Small intestine (tissue), 16 donors: ENCODE measurements at places on chromosomes 1 and 21. TPM values are rescaled to one million over a fixed set of nuclear protein-coding genes. Genes with fewer than 3 reads are reported as not detected.

DNA sequence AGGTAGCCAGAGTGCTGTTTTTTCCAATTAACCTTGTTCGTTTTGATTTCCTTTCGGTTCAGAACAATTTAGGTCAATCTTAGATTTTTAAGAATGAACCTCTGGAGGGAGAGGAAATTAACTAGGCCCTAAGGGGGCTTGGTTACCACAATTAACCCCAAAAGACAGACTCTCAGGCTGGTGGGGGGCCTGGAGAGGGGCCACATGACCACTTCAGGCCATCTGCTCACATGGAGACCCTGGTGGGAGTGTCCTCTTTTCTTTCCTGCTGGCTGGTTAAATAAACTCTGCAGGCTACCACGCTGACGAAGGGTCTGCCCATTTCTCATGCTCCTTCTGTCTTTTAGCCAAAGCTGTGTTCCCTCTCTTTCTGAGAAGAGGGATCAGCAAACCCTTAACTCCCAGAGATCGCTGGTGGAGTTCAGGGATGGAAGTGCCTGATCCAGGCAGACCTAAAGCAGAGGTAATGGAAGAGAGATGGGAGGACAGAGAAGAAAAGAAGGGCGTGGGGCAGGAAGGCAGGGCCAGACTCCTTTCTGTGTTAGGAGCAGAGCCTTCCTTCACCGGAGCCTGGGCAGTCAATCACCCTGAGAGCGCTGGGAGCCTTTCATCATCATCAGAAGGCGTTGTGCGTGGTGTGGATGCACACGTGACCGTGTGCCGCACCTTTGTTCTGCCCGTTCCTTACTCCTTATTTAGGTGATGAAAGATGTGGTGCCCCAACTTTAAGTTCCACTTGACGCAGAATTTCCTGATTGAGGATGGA, 58.5 kb downstream of the KIF26B start:
- no peak for DNase-seq

DNA sequence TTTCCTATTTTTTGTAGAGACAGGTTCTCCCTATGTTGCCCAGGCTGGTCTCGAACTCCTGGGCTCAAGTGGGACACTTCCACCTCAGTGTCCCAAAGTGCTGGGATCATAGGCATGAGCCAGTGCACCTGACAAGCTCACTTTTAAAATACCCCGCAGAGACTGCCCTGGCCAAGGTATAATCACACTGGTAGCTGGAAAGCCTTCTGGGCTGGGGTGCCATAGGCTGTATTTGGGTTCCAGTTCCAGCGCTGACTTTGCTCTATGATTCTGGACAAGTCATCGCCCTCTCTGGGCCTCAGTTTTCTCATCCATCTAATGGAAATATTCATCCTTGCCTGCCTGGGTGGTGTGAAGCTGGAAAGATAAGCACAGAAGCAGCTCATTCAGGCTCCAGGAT, 10.4 kb downstream of the LDLRAD1 start:
- no peak for DNase-seq

- DNase-seq: no peak
Observed at GRCh38 chr1:101299141-101299540, 62.3 kb downstream of the S1PR1 start.

GRCh38 chr1:78759881-78760280, 110.2 kb downstream of the IFI44 start:
- no peak for DNase-seq

DNA sequence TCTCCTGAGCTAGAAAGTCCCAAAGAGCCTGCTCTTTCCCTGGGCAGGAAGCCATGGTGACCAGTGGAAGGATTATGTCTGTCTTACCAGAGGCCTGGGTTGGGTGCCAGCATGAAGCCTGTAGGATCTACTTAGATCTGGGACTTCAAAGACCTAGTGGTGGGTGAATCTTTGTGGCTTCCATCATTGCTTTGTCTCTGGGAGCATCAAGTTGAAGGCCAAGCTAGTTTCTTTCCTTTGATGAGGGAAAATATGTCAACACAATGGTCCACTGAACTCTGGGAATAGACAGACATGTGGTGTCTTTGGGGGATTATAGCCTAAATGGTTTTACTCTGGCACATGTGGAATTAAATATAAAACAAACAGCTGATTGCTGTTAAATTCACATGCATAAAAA, 100.5 kb upstream of the HOOK1 start:
- DNase-seq: no peak

DNA sequence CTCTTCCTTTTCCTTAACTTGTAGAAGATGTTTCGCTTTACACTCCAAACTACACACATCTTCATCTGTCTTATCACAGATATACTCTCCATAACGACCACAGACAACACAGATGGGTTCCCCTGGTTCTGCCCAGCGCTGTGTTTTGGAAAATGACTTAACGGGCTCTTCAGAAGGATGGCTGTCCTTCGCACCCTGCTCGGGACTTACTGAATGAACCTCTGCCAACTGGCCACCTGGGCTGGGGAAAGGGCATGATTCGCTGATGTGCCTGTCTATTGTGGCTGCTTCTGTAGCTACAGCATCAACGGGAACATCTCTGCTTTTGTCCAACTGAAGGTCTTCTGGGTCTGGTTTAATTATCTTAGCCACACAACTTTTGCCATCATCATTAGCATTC, 3.4 kb downstream of the DDX59 start:
- no peak for DNase-seq

DNA sequence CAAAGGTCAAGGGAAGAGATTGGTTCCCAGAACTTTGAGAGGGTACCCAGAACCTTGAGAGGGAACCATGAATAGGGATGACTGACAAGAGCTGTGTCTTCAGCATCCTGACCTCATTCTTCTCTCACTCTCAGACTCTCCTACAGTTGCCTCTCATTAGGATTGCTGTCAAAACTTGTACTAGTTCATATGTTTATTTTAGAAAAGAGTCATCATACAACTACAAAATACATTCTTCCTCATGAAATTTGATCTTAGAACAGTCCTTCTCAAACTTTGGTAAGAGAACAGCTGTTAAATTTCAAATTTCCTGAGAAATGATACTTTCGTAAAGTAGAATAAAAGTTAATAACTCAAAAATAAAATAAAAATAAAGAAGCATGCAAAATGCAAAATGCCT, 161.4 kb upstream of the ZRANB2 start:
- DNase-seq: no peak

The MIER1 gene
- polyA plus RNA-seq: 36.1 TPM

- no peak for DNase-seq
Observed at GRCh38 chr1:119320100-119320499, 48.5 kb upstream of the HAO2 start.

The TMEM125 gene
- polyA plus RNA-seq: 94.3 TPM

The KPRP gene
- not detected for polyA plus RNA-seq

DNA sequence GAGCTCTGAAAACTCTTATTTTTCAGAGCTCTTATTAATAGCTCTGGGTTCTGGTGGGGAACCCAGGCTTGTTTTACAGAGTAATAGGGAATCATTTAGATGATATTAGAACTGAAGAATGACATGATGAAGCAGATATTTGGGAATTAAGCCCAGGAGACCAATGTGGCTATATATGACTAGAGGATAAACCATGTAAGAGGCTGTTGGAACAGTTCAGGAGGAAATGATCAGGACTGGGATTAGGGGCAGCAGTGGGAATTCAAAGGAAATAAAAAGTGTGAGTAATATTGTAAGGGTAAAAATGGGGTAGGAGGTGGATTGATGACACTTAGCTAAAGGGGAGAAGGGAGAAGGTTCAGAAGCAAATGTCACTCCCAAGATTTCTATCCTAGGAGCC, 58.6 kb downstream of the GIPC2 start:
- DNase-seq: no peak

GRCh38 chr1:46687921-46688509, 16.4 kb downstream of the TEX38 start:
- no peak for DNase-seq

- DNase-seq: no peak
Observed at GRCh38 chr1:2327841-2328240, 63.5 kb downstream of the MORN1 start.

DNA sequence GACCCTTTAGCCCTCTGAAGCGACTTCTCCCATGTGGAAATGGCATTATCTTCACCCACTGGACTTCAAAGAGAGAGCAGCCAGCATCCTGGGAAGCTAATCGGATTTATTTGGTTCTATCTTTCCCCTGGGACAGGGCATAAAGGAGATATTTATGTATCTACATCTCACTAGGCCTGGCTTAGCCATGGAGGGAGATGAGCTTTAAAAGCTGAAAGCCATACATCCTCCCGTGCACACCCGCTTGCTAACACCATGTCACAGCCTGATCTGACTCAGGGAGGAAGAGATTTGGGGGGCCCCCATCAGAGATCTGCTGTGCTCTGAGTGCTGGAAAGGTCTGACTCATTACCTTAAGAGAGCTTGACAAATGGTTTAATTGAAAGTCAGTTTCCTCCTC, 155.9 kb downstream of the PLXNA2 start:
- DNase-seq: no peak

DNA sequence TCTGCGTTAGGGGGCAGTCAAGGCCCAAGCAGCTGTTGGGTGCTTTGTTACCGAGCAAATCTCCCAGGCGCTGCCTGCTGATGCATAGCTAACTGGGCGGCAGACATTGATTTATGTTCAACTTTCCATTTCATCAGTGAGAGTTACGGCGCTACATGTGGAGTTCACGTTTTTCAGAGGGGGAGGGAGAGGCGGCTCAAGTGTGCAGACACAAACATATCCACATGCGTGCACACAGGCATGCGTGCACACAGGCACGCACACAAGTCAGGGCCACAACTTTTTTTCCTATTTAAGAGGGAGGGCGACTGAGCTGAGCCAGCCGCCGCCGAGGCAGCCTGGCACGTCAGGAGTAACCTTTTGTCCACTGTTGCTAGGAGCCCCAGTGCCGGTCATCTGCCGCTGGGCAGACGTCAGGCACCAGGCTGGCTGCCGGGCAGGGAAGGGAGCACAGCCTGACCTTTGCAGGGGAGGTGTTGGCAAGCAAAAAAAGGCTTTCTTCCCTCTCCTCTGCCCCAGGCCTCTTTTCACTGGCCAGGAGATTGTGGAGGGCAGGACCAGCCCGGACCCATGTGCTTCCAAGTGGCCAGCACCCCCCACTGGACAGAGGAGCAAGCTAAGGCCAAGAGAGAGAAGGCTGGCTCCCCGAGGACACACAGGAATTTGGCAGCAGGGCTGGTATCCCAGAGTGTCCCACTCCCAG, 73.3 kb downstream of the MRPL37 start:
- peak; percentile 51 for DNase-seq

DNA sequence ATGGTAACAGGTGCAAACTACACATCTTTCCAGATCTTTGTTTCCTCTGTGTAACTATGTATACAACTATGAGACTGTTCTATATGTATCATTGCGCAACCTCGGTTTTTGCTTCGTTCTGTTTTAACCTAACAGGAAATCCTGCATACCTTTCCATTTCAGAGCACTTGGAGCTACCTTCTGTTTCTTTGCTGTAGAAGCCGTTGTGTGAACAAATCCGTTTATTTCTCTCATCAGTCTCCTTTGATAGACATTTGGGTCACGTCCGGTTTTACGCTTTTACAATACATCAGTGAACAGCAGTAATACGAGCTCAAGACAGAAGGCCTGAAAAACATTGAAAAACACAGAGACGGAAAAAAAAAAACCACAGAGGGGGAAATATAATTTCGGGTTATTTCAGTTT, 10.5 kb downstream of the ATP5IF1 start:
- peak; percentile 76 for DNase-seq

- no peak for DNase-seq
Observed at GRCh38 chr1:24737368-24738117, 7.7 kb upstream of the CLIC4 start.

GRCh38 chr1:24199291-24199900, 12.3 kb upstream of the IFNLR1 start:
- peak; percentile 66 for DNase-seq

- DNase-seq: no peak
Observed at GRCh38 chr1:104878203-104878909, 1128.7 kb downstream of the AMY1C start.

GRCh38 chr1:237279629-237280028, 237.6 kb downstream of the RYR2 start:
- no peak for DNase-seq

DNA sequence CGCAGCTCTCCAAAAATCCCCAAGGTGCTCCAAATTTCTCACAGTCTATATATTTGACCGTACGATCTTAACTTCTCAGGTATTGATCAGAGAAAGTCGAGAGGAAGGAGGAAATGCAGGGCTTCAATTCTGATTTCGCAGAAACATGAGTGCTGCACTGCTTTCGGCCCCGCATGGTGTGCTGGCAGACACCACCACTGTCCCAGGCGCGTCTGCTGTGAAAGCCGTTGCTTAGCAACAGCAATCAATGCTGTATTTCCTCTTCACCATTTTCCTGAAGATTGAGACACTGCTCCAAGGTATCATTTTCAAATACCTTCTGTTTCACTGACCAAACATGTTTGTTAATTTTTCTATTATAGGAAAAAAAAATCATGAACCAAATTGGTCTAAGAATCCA, 296.3 kb downstream of the SMYD3 start:
- DNase-seq: no peak

The PPM1J gene
- 0.35 TPM for polyA plus RNA-seq

GRCh38 chr1:86227026-86227425, 70.5 kb upstream of the COL24A1 start:
- no peak for DNase-seq

DNA sequence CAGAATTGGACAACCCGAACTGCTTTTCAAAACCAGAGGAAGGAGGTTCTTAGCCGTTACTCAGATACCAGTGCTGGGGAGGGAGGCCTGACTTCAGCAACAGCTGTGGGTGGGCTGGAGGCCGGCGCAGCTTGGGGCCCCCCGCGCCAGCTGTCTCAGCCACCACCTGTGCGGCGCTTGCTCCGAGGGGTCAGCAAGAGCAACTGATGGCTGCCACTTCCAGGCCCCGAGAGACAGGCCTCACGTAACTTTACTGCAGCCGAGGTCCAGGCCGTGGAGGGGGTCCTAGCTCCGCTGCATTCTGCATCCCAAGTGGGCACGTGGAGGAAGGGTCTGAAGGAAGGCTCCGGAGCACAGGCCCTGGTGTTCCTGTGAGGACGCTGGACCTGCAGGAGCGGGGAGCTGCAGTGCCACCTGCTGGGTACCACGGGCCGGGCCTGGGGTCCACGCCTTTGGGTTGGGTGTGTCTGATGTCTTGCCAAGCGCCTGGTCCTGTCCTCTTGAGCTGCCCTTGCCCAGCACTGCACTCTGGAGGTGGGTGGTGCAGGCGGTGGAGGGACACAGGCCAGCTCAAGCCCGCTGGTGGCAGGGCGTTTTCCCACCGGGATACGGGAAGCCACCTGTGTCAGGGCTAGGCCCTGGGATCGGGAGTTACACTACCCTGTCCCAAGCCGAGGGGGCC, 9.8 kb downstream of the THAP3 start:
- DNase-seq: peak; percentile 68

- peak; percentile 61 for DNase-seq
Observed at GRCh38 chr1:23751050-23751814, 8.0 kb downstream of the ELOA start.

The STYXL2 gene
- polyA plus RNA-seq: 0.07 TPM

DNA sequence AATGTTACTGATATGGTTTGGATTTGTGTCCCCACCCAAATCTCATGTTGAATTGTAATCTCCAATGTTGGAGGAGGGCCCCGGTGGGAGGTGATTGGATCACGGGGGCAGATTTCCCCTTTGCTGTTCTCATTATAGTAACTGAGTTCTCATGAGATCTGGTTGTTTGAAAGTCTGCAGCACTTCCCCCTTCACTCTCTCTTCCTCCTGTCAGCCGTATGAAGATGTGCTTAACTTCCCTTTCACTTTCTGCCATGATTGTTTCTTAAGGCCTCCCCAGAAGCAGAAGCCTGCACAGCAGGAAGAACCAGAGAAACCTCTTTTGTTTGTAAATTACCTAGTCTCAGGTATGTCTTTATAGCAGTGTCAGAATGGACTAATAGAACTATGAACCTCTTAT, 28.4 kb downstream of the TRIM33 start:
- DNase-seq: no peak

GRCh38 chr1:25704267-25704691, 87.7 kb downstream of the MAN1C1 start:
- DNase-seq: peak; percentile 36

The LRRC39 gene
- polyA plus RNA-seq: 1.7 TPM
